NB4 (cell line): ENCODE measurements at places on chromosomes 4 and X.
A peak's percentile ranks its signal among the peaks of the same experiment; 100 is the strongest.

DNA sequence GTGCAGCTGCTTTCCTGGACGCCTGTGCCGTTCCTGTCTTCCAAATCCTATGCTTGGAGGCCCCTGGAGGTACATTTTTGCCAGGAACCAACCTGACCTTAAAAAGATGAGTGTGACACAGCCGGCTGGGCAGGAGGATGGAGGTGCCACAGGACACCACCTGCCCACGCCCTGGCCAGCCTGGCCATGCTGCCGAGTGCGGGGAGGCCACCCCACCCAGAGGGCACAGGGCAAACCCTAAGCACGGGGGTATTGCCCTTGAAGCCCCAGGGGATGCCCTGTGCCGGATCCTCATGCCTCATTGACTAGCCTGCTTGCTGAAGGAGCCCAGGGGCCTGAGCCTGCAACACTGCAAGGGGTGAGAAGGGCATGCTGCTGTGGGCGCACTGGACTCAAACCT is 20.1 kb downstream of the FGFR3 start:
- DNase-seq: no peak

DNA sequence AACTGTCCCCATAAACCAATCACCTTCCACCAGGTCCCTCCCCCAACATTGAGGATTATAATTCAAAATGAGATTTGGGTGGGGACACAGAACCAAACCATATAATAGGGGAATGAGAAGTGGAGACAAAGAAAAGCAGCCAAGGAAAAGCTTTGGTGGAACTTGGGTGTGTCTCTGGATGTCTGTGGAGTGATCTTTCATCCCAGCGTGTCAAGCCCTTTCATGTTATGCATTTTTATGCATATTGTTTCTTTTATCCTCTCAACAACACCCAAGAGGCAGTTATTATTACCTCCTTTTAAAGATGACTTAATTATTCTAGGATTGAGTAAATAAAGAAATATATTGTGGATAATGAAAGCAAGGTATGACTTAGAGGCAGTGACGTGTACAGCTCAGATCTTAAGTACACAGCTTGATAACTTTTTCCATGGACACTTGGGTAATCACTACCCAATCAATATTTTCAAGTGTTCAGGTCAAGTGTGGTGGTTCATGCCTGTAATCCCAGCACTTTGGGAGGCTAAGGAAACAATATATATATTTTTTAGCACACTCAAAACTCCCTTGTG is 42.6 kb upstream of the HOPX start:
- DNase-seq: no peak

- DNase-seq: no peak
These were observed 1002.7 kb upstream of the PCDH7 start for GRCh38 chr4:29717287-29718057.

- DNase-seq: no peak
These were observed 345.6 kb downstream of the RPA4 start for GRCh38 chrX:97229318-97229717.

DNA sequence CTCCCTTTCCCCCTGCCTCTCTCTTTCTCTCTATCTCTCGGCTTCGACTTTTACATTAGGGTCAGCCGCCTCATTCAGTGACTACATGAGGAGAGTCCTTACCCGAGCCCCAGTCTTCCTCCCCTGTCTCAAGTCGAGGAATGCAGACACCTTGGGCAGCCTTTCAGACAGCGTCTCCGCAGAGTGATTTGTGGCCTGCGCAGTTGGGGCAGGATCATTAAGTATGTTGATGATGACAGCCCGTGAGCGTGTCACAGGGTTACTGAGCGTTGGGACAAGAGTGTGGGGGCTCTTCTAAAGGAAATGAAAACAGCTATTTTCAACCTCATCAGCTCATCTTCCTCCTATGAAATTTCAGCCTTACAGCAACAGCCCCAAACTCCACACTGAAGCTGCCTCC is 312.1 kb upstream of the GATB start:
- no peak for DNase-seq

DNA sequence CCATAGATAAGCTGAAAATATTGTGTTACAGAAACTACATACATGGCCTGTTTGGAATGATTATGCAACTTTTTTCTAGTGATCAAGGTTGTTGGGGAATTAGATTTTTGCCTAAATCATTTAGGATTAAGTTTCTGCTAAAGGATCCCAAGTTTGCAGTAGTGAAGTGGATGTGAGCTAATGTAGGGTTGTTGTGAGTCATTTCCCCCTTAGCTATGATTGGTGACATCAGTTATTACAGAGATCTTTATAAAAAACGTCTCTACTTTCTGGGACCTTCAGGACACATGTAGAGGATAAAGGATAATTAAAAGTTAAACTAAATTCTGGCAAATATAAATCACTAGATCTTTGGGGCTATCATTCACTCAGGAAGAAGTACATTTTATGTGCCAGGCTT is 133.3 kb downstream of the GATB start:
- no peak for DNase-seq

DNA sequence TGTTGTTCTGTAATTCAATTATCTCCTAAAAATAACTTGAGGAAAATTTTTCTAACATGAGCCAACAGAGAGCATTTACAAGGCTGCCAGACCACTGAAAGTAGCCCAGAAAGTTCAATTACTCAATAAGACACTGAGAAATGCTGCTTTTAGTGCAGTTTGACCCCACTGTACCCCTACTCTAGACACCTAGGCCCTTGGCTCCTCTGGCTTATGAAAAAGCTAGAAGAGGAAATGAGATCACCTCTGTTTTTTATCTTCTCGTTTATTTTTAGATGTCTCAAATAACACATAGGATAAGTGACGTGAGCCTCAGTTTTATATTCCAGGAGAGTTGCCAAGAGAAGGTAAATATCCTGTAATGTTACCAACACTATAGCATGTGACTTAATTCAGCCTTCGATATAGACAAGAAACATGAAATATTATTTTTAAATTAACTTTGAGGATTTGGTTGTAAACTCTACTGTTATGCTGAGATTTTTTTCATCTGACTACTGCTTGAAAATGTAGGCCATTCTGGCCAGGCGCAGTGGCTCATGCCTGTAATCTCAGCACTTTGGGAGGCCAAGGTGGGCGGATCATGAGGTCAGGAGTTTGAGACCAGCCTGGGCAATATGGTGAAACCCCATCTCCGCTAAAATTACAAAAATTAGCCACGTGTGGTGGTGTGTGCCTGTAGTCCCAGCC is 24.4 kb downstream of the TNIP3 start:
- no peak for DNase-seq

DNA sequence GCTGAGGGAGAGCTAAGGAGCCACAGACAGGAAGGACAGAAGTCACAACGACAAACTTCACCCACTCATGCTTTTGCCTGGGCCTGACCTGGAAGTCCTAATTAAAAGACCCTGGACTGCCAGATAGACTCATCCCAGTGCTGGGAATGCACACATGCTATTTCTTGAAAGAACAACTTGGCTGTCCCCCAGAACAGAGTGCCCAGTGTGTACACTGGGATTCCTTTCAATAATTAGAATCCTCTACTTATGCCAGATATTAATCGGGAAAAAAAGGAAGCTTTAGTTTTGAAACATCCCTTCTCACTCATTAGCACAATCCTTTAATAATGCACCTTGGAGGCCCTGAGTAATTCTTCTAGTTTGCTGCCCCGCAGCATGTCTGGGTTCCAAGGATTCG is 3.4 kb downstream of the HOPX start:
- DNase-seq: no peak

DNA sequence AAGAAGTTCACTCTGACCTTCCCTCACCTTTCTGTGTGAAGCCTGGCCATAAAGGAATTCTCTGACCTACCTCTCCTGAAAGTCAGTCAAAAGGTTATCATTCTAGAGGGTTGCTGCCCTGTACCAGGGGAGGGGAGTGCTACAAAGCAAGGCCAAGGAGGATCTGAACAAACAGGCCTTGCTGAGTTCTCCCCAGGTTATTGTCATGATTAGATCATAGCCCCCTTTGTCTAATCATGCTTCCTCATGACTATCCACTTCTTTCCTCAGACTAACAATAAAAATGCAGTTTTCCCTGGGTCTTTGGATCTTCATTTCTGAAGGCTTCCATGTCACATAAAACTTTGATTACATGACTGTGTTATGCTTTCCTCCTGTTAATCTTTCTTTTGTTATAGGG is 472.0 kb downstream of the IQCM start:
- DNase-seq: no peak

- peak; percentile 72 for DNase-seq
These were observed 53.9 kb upstream of the MMAA start for GRCh38 chr4:145565328-145565727.

DNA sequence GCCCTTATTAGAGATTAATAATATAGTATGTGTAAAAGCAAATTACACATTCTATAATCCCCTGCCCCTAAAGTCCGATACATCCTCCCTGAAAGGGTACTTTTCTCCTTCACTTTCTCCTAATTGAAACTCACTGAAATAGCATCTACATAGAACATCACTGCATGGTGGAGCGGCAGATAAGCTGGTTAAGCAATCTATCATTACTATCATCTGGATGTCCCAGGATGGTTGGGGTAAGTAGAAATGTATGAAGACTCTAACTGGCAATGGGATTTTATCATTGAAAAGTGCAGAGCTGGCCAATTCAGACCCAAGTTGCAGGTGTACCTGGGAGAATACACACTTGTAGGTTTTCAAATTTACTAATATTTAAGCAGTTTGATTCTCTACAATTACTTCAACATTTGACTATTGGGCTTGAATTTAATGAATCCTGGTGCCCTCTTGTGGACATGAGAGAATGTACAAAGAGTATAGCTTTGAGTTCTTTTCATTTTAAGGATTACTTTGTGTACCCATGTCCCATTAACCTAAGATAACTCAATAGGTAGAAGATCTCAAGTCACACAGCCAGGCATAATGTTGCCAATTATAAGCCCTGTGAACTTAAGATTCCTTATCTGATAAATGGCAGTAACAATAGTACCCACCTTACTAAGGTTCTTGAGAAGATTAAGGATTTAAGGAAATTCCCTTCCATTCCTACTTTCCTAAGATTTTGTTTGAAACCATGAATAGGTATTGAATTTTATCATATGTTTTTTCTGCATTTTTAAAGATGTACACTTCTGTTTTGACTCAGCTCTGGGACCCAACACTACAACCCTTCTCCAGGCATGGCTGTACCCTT is 69.8 kb downstream of the SHROOM3 start:
- peak; percentile 46 for DNase-seq

GRCh38 chr4:73315091-73315490 is 56.5 kb upstream of the ANKRD17 start:
- peak; percentile 16 for DNase-seq

GRCh38 chrX:39675619-39676018 is 422.1 kb downstream of the BCOR start:
- DNase-seq: no peak

DNA sequence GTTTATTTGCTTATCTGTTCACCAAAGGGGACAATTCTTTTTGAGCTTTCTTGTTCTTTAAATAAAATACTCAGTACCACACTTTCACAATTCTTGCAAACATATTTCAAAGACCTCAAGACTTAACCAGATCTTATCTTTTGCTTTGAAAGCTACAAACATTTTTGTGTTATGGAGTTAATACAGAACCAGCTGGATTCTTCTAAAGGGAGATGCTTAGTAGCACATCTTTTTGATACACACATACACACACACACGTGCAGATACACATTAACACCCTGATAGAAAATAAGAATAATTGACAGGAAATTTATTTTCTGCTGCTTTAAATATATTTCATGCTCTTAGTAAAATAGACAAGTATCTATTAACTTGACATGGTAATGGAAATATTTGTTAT is 379.1 kb downstream of the SH2D1A start:
- no peak for DNase-seq

DNA sequence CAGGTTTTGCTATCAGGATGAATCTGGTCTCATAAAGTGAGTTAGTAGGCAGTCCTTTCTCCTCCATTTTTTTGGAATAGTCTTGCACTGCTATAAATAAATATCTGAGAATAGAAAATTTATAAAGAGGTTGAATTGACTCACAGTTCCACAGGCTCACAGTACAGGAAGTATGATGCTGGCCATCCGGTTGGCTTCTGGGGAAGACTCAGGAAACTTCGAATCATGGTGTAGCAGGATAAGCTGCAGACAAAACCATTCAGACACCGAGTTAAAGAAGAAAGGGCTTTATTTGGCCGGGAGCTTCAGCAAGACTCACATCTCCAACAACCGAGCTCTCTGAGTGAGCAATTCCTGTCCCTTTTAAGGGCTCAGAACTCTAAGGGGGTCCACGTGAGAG is 348.2 kb downstream of the KCTD8 start:
- no peak for DNase-seq

GRCh38 chrX:53294024-53294648 is 12.8 kb upstream of the IQSEC2 start:
- peak; percentile 40 for DNase-seq

DNA sequence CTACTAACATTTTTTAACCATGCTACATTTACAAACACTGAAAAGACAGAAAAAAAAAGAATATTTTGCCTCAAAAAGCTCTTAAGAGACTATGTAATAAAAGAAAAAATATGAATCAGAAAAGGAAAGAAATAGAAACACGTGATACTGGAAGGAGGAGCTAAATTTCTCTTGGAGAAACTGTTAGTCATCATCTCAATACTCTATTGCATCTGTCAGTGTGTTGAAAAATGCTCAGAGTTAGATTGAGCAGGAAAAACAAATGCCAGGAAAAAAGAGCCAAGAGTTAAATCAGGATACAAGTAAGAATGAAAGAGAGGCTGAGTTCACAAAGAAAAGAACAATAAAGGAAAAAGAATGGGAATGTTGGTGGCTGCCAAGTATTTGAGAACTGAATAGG is 2.6 kb downstream of the RAB28 start:
- DNase-seq: peak; percentile 55

GRCh38 chrX:154374313-154375155 is at the start of gene FLNA:
Gene FLNA (minus strand): TSS chrX:154374634. CDS start chrX:154371245, 3,389 bp downstream.
- peak; percentile 37 for DNase-seq

DNA sequence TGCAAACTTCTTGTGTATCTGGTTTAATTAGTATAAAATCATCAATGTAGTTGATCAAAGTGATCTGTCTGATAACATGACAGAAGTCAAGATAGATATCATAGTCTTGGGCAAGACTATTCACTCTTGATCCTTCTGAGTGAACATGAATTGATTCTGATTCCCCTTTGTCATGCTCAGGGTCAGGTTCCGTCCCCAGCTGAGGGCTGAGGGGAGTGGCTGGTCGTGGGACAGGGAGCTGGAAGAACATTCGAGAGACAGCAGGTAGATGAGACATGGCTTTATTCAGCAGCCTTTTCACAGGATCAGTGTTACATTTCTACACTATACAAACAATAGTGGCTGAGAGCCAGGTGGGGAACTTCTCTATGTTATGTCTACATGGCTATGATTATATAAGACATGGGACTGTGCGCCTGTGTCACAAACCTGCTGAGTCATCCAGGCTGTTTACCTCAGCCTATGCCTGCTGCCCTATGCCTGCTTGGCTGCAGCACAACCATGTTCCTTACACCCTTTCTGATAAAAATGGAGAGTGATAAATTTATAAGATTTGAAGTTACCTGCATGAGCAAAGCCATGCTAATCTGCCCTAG is 586.9 kb upstream of the NR3C2 start:
- DNase-seq: peak; percentile 15

DNA sequence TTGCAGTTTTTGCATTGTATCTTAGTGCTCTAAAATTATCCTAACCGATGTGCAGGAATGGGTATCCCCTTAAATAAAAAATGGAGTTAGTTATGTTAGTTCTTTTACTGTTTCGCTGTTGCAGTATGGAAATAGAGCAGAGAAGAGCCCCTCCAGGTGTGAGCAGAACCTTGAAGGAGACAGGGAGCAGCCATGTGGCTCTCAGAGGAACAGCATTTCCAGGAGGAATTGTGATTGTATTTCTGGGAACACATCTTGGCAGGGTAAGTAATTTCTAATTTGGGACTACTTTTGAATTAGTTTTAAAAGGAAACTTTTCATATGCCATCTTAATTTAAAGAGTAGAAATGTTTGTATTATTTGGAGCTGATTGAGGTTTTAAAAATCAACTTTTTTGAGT is 5.3 kb upstream of the CCDC158 start:
- DNase-seq: no peak
